Naive B cell (primary cell): ENCODE measurements at places on chromosomes 7 and 10.

GRCh38 chr7:112167147-112167546, 39.1 kb downstream of the DOCK4 start:
- DNase-seq: no peak

DNA sequence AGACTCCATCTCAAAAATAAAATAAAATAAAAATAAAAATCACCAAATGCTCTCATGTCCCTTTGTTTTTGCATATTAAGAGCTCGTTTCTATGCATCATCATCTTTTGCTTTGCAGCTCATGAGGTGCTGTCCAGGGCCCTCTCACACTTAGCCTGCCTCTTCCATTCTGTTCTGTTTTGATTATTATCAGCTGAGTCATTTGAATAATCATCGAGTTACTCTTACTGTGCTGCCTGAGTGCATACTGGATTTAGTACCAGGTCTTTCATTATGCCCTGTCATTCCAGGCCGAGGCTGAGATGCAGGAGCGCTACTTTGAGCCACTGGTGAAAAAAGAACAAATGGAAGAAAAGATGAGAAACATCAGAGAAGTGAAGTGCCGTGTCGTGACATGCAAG, 33.0 kb downstream of the UCMA start:
- DNase-seq: no peak

- DNase-seq: no peak
Observed at GRCh38 chr10:15254808-15255648, 86.5 kb upstream of the NMT2 start.

GRCh38 chr10:129637010-129637409, 170.0 kb downstream of the MGMT start:
- DNase-seq: no peak

DNA sequence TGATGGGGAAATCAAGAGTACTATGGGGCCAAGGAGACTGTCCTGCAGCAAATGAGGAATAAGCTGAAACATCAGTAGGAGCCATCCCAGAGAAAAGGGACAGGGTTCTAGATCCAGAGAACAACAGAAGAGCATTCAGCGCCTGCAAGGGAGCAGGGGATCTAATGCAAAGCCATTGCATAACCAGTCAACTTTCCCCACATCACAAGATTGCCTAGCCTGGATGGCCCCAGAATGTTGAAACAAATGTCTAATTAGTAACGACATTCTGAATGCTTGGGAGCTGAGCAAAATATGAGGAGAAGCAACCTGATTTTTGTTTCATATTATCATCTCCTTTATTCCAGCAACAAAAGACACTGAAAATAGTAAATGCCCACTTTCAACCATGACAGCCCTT, 2.7 kb upstream of the MPP7 start:
- no peak for DNase-seq

GRCh38 chr7:11607686-11608085, 224.3 kb downstream of the THSD7A start:
- DNase-seq: no peak

- DNase-seq: no peak
Observed at GRCh38 chr10:79400146-79401004, 45.0 kb downstream of the ZCCHC24 start.

GRCh38 chr7:19090526-19090925, 26.9 kb downstream of the TWIST1 start:
- DNase-seq: no peak

DNA sequence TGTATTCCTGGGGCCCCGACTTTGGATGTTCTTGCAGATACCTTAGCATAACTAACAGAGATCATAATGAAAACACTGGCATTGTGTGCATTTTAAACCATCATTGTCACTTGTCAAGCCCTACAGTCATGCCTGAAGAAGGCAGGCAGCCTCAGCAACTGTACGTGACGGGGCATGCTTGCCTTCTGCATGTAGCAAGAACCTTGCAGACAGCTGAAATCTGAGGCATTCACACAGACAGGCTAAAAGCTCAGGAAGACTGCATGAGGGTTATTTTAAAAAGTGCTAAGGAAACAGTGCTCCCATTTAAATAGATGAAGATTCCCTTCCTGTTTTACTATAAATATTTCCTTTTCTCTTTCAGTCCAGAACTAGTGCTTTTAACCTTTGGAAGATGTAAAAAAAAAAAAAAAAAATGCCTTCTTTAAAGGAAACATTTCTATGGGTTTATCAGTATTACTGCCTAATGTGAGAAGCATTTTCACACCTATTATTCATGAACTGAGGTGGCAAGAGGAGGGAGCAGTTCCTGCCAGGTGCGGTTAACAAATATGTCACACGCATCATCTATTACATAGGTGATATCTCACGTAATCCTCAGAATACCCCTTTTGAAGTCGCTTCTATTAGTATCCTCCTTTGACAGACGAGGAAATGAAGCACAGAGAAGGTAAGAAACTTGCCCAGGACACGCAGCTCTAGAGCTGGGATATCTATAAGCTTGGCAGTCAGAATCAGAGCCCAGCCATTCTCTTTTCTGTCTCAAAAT, 88.1 kb downstream of the PRKCQ start:
- no peak for DNase-seq

GRCh38 chr10:86312701-86313270, 53.8 kb downstream of the GRID1 start:
- no peak for DNase-seq

DNA sequence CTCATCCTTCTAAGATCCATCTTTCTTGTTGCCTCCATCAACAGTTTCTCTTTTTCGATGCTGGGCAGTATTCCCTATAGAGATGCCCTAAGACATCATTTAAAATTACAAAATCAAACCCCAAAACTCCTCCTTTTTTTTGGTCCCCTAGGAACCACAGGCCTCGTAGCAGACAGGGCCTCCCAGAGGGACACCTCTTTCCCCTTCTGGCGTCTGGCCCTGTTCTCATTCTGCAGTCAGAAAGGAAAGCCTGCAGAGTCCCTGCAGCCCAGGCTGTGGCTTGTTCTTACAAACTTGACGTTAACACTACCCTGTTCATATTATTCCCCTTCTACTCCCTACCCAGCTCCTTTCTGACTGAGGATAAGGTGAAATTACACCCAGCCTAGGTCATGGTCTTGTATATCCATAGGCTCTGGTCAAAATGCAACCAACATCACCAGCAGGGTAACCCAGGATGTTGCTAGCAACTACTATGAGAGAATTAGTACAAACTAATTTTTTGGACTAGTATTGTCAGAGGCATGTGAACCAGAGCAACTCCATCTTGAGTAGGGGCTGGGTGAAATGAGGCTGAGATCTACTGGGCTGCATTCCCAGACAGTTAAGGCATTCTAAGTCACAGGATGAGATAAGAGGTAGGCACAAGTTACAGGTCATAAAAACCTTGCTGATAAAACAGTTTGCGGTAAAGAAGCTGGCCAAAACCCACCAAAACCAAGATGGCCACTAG, 3.5 kb upstream of the EPHA1 start:
- DNase-seq: no peak

GRCh38 chr10:122327237-122328206, 47.0 kb upstream of the PLEKHA1 start:
- DNase-seq: no peak

DNA sequence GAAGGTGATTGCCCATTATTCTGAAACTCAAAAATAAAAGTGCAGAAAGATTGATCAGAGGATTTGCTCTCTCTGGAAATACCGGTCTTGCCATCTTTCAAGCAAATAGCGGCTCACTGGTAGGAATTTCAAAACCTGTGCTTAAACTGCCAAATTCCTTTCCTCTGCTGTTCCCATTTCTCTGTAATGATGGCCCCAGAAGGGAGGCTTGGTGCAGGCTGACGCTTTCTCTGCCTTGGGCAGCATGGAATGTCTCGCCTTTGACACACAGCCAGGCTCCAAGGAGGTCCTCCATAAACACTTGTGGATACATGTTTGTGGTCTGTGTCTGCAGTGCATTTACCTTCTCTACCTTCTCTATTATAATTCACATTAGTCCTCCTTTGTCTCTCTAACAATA, 146.8 kb downstream of the HIBADH start:
- DNase-seq: no peak

DNA sequence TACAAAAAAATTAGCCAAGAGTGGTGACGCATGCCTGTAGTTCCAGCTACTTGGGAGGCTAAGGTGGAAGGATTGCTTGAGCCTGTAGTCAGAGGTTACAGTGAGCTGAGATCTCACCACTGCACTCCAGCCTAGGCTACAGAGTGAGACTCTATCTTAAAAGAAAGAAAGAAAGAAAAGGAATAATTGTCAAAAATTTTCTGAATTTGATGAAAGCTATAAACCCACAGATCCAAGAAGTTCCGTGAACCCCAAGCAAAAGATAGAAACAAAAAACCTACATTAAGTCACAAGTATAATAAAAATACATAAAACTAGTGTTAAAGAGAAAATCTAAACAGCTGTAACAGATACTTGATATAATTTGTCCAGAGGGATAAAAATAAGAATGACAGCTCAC, 60.1 kb upstream of the KMT2C start:
- no peak for DNase-seq

- DNase-seq: no peak
Observed at GRCh38 chr7:32500922-32501341, 5.6 kb downstream of the AVL9 start.

DNA sequence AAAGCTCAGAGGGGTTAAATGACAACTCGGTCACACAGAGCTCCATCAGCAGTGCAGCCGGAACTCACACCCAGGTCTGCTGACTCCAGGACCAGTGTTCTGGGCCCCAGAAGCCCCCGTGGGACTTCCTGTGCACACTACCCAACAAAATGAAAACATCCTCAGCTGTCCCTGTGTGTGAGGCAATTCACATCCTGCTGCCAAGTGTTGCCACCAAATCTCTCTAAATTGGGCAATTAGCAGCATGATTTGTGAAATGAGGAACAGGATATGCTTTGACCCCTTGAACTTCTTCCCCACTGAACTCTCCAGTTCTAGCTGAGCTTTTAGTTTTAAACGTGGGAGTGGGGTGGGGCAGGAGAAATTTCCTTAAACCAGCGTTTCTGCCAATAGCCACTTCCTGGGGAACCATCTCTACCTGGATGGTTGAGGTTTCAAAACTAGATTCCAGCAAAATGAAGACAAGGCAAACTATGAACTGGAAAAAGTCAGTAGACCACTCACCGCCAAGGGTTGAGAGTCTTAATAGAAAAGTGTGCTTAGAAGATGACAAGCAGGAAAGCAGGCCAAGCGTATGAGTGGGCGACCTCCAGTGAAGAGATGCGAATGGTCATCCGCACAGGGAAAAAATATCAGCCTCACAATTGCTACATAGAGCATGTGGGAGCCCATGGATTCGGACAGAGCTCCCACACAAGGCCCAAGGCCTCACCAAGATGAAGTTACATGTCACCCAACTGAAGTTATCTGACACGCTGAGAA, 51.9 kb upstream of the CHST15 start:
- DNase-seq: peak; percentile 36

GRCh38 chr7:69803699-69804516, 205.6 kb downstream of the AUTS2 start:
- no peak for DNase-seq

- no peak for DNase-seq
Observed at GRCh38 chr10:44963772-44964633, 4.4 kb downstream of the RASSF4 start.
